Activated CD4-positive, alpha-beta T cell treated with anti-CD3 and anti-CD28 coated beads, Interleukin-2, amount 50 U/mL, for 1 hour (primary cell): ENCODE measurements at places on chromosomes 11 and 22.

GRCh38 chr11:112403432-112403831 is 142.8 kb upstream of the PLET1 start:
- DNase-seq: no peak

DNA sequence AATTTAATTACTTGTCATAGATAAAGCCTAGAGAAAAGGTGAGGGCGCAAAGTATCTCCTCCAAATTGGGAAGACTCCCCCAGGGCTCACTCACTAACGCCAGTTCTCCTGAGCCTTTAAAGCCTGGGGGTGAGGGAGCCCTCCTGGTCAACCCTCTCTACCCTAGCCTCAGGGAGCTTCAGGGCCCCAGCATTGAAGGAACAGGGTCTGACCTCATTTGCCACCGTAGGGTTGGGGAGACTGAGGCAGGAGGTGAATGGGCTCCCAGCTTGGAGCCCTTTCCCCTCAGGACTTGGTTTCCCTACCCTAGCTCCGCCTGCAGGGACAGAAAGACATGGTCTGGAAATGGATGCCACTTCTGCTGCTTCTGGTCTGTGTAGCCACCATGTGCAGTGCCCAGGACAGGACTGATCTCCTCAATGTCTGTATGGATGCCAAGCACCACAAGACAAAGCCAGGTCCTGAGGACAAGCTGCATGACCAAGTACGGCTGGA is 1.7 kb downstream of the FOLR2 start:
- no peak for DNase-seq

- no peak for DNase-seq
These were observed 12.7 kb upstream of the TMA7B start for GRCh38 chr22:39947220-39948216.

- no peak for DNase-seq
These were observed 19.0 kb downstream of the POLD3 start for GRCh38 chr11:74611369-74611861.

- DNase-seq: no peak
These were observed 6.4 kb downstream of the APOBEC3H start for GRCh38 chr22:39103431-39103830.

DNA sequence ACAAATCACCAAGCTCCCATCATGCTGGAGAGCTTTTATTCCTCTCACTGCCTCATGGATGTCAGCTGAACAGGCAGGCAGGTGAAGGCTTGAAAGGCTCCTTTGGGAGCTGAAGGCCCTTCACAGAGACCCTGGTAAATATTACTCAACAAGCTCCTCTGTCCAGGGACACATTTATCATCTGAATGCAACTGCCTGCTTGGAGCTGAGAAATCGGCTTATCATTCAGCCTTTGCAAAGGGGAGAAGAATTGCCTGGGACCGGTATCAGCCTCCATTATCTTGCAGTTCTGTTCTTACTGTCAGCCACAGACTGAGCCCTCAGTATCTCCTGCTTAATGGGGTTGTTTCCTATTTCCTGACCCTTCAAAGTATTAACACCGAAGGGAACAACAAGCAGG is 113.8 kb upstream of the PITPNB start:
- no peak for DNase-seq

DNA sequence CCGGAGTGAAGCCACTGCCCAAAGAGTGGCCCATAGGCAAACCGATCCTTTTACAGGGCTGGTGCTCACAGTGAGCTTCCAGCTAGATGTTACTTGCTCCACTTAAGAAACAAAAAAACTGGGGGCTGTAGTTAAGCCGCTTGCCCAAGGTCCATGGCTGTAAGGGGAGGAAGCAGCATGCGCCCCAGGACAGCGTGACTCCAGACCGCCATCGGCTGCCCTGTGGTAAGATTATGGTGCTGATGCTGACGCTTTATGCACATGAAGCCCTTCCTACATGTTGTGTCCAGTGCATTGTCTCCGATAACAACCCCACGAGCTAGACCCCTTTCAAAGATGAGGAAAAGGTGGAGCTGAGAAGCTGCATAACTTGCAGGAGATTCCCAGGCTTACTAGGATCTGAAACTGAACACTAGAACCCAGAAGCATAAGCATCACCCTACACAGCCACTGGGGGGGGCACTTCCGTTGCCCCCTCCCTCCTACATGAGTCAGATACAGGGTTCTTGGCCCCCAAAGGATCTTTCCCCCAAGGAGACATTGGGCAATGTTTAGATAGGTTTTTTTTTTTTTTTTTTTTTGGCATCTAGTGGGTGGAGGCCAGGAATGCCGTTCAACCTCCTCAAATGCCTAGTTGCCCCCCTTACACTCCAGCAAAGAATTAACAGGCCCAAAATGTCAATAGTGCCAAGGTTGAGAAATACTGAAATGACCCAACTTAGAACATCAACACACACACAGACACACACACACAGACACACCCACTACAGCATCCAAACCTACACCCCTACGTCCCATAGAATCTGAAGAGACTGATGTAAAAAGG is 53.9 kb downstream of the MN1 start:
- DNase-seq: no peak

DNA sequence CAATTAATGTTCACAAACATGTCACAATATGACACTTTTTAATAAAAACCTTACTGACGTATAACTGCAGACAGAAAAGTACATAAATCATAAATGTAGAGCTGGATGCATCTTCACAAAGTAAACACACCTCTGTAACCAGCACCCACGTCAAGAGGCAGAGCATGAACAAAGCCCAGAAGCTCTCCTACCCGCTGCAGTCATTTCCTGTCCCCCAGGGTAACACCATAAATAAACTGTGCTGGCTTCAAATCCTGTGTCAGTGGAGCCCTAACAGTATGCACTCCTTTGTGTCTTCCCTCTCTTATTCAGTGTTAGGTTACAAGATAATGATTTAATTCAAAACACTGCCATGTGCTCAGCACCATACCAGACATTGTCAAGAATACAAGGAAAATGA is 5.7 kb downstream of the SYT13 start:
- DNase-seq: no peak

GRCh38 chr11:121961321-121961801 is 154.7 kb downstream of the BLID start:
- DNase-seq: no peak

DNA sequence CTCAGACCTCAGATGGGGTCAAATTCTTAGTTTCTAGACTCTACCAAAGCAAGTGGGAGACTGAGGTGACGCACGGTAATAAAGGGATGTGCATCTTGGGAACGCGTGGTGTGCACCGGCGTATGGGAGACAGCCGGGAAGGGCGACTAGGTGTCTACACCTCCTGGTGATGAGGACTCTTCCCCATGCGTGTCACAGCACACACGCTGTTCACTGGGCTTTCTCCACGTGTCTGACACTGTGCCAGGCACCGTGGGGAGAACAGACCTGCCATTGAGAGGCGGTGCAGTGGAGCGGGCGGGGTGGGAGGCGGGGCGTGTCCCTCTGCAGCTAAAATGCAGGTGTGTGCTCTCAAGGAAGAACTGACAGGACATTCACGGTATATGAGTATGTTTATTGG is 5.3 kb downstream of the FXYD6 start:
- no peak for DNase-seq
